ENCODE measurements at places on chromosomes 3 and 15. TPM values are rescaled to one million over a fixed set of nuclear protein-coding genes. Genes with fewer than 3 reads are reported as not detected.

The RLBP1 gene
- not detected for total RNA-seq

The CLCN2 gene
- total RNA-seq, result 1.9 TPM

The SECISBP2L gene
- 34.1 TPM for total RNA-seq

The FGF7 gene
- total RNA-seq, result 34.8 TPM

The GOLGA8A gene
- 4.7 TPM for total RNA-seq

The TM4SF18 gene
- total RNA-seq, result under 0.01 TPM

The TP63 gene
- not detected for total RNA-seq

The IMPG2 gene
- 0.18 TPM for total RNA-seq

The ARNT2 gene
- total RNA-seq, result 14.7 TPM

The CFAP20DC gene
- 1.6 TPM for total RNA-seq

The GOLGA8S gene
- total RNA-seq, result under 0.01 TPM

GRCh38 chr3:197331131-197331530 is 32.7 kb upstream of the DLG1 start:
- DNase-seq, result no peak

- no peak for DNase-seq
Observed at GRCh38 chr3:12226031-12226430, 62.8 kb upstream of the PPARG start.

DNA sequence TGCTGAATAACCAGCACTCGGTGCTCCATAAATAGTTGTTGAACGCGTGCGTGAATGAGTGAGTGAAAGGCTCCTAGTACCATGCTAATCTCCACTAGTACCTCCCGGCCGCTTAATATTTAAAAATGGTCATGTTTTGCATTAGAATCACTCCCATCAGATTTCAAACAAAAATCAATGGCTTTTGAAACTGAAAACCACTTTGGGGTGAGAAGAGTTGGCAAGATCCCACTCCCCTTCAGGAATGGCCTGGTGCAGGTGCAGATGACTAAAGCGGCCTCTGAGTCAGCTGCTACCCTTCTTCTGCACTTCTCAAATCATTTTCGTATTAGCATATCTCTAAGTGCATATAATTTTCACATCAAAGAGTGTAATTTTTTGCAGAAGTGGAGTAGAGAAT is 425.3 kb upstream of the PROK2 start:
- DNase-seq, result no peak

GRCh38 chr3:66703501-66703900 is 202.7 kb upstream of the LRIG1 start:
- DNase-seq, result no peak

DNA sequence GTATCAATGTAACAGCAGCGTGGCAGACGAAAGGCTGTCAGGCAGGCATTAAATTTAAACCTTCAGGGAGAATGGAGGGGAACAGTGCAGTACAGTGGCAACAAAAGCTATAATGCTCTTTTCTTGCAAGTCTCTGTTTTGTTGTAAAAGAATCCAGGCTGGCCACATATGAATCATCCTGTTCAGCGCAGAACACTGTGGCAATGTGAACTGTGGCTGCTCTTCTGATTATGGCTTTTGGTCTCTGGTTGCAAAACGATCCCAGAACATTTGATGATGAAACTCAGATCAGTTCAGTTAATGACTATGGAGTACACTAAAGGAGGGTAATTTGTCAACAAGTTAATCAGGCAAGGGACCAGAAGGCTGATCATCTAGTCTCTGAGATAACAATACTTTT is 219.7 kb upstream of the SGO1 start:
- no peak for DNase-seq

DNA sequence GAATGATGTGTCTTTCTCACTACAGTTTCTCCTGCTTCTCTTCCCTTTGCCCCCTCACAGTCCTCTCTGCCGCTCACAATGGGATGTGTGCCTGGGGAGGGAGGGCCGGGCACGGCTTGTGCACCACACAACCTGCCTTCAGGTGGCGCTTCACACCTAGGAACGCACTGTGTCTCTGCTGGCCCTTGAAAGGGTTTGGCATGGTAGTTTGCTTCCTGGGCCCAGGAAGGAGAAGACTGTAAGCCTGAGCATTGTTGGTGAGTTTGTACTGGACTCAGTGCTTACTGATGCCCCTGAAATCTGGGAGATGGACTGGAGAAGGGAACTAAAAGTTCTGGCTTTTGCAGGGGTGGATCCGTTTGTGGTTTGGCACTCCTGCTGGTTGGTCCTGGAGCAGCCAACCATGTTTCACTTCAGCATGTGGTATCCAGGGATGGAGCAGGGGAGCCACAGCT is 9.2 kb downstream of the ALPK3 start:
- DNase-seq, result no peak

DNA sequence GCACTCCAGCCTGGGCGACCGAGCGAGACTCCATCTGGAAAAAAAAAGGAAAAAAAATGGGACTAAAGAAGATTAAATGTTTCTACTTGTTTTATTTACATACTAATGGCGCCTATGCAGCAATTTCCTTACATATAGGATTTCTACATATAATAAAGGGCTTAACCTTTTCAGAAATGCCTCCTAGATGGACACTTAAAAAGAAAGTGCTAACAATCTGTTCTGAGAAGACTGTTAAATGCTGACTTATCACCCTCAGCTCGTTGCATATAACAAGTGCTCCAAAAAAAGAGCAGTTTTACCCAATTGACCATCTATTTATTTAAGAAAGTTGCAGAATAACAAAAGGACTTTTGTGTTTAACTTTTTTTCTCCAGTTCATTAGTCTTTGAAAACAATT is 32.7 kb downstream of the DENND4A start:
- DNase-seq, result no peak

DNA sequence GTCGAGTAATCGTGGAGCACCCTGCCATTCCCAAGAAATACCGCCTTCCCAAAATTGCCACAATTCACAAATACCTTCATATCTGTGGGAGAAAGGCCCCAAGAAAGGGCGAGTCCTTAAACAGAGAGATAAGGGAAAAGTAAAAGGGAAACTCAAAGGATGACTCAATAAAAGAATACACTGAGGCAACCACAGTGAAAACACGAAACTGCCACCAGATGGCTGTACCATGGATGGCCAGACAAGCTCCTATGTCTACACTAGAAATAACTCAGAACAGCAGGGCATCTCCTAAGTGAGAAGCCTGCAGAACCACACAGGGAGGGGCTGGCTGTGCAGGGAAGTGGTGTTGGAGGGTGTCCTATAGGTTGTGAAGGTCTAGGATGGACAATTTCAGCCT is 25.0 kb downstream of the SRGAP3 start:
- no peak for DNase-seq

DNA sequence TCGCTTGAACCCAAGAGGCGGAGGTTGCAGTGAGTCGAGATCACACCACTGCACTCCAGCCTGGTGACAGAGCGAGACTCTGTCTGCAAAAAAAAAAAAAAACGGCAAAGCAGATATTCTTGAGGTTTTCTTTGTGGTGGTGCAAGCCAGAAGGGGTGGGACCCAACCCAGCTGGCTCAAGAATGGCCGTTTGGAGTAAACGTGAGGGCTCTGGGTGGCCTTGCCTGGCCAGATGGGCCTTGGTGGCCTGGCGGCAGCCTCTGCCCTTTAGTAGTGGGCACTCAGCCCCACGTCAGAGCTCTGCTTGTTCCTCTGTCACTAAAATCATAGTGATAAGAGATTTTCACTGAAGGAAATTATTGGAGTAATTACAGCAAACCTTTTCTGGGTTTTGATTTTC is 50.5 kb downstream of the ATP1B3 start:
- no peak for DNase-seq

DNA sequence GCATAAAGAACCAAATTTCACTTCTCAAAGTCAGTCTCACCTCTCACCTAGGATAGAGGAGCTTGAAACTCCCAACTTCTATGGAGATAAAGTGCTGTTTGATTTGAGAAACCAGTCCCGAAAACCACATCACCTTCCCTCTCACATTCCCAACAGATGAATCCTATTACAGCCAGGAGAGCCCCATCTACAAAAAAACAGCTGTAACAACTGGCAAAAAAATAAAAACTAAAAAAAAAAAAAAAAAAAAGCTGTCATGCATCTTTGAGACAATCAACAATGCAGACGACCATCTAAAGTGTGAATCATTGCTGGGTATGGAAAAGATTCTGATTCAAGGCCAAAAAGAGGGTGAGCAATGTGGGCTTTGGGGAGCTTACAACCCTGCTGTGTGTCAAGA is 23.8 kb downstream of the HOMER2 start:
- DNase-seq, result no peak

DNA sequence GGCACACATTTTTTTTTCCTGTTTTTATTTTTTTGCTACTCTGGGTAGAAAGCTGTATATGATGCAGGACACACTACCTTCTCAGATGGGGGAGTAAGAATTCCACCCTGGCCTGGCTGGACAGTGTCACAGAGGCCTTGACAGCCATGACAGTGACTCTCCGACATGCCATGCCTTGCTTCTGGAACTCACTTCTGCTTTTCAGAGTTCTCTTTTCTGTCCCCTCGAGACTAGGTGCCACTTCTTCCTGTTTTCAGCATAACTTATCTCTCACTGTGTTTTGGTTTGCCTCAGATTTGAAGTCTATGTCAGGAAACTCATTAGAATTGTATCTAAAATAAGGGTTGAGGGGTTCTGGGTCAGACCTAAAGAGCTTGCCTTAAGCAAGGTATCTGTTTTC is 69.1 kb upstream of the SEC13 start:
- no peak for DNase-seq

DNA sequence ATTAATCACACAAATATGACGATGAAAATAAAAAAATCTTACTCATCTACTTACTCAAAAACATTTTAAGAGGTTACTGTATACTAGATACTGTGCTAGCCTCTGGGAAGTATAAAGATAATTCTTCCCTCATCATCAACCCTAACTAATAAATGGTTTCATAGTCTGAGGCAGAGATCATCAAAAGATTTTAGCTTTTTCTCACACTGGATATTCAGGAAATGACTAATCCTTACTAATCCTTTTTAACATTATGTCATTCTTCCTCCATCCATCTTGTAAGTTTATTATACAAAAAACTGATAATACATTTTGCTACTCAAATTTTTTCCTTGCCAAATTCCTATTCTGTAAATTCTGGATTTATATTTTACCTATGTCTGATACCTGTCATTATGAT is 29.7 kb downstream of the ACAD11 start:
- peak; percentile 82 for DNase-seq

- DNase-seq, result no peak
Observed at GRCh38 chr3:194488055-194488742, 1.4 kb upstream of the ATP13A3 start.

GRCh38 chr3:157793745-157794144 is 290.5 kb upstream of the VEPH1 start:
- DNase-seq, result no peak

GRCh38 chr3:38960953-38961622 is 90.7 kb downstream of the SCN11A start:
- DNase-seq, result peak; percentile 41

- DNase-seq, result no peak
Observed at GRCh38 chr3:181713676-181714612, 2.2 kb downstream of the SOX2 start.

DNA sequence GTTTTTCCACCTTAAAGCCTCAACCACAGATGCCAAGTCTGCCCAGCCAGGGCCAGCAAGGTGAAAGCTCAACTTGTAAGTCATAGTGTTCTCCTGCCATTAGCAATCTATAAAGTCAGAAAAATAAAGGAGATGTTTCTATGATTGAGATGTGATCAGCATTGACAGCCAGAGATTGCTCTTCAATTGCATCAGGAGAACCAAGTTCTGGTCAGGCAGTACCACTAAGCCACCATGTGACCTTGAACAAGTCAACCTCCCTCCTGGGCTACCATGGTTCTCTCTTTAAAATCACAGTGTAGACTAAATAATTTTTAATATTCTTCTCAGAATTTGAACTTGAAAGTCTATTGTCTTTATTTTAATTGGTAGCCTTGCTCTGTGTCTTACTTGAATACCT is 220.3 kb upstream of the HES1 start:
- DNase-seq, result no peak

GRCh38 chr3:19885468-19885867 is 48.5 kb downstream of the EFHB start:
- peak; percentile 41 for DNase-seq

DNA sequence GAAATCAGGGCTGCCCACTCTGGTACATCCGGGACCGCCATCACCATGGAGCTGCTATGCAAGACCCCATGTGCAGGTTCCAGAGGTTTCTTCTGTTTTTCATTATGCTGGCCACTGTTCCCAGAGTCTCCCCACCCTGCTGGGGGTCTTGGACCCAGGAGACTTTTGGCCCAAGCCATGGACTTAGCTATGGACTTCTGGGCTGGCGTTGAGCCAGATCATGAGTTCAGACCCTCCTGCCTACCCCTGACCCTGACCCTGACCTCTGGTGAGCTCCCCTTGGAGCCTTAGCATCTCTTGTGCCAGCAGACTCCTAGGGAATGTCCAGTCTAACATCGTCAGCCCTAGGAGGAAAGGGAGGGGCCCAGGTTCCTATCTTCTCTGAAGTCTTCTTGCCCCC is 25.3 kb downstream of the SLC28A1 start:
- no peak for DNase-seq

DNA sequence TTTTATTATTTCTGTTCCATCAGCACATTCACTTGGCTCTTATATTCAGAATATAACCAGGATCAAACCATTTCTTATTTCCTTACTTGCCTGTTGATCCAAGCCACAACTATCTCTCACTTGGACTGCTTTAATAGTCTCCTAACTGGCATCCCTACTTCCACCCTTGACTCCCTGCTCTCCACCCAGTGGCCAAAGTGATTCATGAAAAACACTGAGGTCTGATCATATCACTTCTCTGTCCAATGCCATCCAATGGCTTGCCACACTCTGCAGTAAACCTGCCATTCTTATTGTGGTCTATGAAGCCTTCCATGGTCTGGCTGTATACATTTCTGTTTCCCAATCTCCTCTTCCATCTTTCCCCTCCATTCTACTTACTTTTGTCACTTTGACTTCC is 576.1 kb downstream of the PDCD6IP start:
- DNase-seq, result no peak

DNA sequence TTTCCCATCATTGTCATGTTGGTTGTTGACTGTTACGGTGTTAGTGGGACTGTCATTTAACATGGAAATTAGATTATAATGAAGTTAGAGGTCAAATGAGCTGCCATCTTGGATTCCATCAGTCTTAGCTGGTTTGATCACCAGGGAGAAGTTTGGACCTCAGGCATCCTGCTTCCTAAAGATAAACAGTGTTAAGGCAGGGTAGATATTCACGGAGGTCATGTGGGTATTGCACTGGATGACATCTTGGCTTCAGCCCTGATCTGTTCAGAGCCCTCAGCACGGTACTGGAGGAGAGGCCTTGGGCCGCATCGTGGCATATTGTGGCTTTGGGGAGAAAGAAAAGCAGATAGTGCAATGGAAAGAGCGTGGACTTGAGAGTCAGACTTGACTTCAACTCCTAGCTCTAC is 11.1 kb upstream of the MUC20 start:
- no peak for DNase-seq

DNA sequence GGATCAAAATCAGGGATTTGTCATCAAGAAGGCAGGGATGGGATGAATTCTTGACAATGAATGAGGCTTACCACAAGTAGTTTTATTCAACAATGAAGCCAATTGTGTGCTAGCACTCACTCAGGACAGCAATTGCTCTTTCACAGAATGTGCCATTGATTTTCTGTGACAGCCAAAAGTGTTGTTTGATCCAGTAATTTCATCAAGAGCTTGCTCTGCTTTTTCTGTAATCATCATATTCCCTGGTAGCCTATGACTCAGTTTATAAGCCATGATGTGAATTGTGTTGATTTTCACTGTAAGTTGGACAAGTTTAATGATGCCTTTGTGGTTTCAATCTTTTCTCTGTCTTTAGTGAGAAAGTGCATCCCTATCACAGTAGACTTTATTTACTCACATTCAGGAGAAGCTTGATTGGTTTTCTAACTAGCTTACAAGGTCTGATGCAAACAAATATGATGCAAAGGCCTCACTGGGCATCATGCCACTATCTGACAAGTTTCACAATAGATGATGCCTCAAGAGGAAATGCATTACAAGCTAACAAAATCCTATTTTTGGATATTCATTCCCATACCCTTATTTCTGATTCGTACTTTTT is 13.6 kb upstream of the CSRNP1 start:
- DNase-seq, result peak; percentile 93

All from IMR-90 (cell line).